ENCODE measurements at places on chromosomes 6 and 20.

DNA sequence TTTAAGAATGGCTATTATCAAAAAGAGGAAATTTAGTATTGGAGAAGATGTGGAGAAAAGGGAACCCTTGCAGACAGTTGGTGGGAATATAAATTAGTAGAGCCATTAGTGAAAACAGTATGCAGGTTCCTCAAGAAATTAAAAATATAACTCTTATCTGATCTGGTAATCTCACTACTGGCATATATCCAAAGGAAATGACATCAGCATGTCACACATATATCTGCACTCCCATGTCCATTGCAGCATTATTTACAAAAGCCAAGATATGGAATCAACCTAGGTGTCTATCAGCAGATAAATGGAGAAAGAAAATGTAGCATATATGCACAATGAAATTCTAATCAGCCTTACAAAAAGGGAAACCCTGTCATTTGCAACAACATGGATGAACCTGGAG, 2.6 kb downstream of the SIRPG start:
- DNase-seq, result no peak

GRCh38 chr20:37144856-37145404, 34.2 kb upstream of the RPN2 start:
- DNase-seq, result no peak

- DNase-seq, result no peak
Observed at GRCh38 chr20:29319725-29320124, 1937.7 kb upstream of the DEFB115 start.

DNA sequence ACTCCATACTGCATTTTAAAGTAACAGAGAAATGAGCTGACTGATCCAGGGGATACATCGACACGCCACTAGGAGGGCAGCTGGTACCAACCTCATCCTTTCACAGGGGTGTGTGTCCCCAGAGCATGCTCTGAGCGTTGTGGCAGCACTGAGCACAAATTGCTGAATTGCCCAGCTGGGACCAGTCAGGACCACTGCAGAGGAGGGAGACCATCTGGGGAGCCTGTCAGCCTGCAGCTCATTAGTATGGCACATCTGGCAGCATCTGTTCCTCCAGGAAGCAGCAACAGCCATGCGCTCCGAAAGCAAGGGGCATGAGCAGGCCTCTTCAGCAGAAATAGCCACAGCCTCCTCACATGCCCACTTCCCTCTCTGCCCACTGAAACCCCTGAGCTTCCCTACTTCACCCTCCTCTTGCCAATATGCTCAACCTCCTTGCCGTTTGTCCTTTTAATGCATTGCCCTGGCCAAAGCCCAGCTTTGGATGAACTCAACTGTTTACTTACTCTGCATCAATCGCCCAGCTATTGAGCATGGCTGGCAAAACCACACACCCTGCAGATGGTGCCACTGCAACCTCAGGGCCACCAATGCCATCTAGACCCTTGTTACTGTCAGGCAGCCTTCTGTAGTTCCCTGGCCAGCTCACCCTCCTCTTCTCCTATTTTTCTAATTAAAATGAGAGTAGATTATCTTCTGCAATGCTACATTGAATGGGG, 77.6 kb upstream of the NEDD9 start:
- peak; percentile 31 for DNase-seq

- no peak for DNase-seq
Observed at GRCh38 chr6:16600026-16600425, 161.2 kb downstream of the ATXN1 start.

- no peak for DNase-seq
Observed at GRCh38 chr6:170089963-170090362, 200.9 kb downstream of the DLL1 start.

DNA sequence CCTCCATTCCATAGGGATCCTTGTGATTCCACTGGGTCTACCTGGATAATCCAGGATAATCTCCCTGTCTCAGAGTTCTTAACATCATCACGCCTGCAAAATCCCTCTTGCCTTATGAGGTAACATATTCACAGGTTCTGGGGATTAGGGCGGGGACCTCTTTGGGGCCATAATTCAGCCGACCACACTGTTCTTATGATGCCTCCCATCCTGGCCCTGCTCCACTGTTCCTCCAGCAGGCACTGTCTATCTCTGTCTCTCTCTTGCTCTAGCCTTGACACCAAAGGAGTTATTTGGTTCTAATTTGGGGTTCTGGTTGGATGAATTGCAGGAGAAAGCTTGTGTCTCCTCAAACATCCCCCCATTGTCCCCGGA, 168.1 kb downstream of the NFATC2 start:
- no peak for DNase-seq

DNA sequence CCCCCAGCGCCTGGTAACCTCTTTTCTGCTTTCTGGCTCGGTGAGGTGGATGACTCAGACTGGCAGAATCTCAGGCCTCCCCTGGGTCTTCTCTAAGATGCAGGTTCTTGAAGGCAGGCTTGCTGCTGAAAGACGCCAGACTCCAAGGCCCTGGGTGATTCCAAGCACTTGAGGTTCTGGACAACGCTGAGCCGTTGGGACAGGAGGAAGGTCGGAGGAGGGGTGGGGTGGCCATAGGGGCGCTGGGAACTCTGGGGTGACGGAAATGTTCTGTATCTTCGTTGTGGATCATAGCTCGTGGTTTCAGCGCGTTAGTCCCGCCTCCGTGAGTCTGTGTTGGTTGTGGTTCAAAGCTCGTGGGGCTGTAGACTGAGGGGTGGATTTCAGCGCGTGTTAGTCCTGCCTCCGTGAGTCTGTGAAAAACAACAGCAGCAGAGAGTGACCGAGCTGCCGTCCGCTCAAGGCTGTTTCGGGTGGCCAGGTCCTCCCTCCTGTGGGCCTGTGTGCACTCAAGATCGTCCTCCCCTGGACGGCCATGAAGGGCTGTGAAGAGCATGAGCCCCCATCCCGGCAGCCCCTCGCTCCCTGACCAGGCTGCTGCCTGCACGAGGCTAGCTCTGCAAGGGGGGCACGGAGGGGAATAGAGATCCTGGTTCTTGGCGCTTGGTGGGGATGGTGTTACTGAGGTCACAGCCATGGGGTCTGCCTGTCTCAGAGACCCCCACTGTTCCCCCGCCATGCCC, 7.7 kb downstream of the NTSR1 start:
- no peak for DNase-seq

- no peak for DNase-seq
Observed at GRCh38 chr6:25447570-25447929, 168.4 kb downstream of the CARMIL1 start.

DNA sequence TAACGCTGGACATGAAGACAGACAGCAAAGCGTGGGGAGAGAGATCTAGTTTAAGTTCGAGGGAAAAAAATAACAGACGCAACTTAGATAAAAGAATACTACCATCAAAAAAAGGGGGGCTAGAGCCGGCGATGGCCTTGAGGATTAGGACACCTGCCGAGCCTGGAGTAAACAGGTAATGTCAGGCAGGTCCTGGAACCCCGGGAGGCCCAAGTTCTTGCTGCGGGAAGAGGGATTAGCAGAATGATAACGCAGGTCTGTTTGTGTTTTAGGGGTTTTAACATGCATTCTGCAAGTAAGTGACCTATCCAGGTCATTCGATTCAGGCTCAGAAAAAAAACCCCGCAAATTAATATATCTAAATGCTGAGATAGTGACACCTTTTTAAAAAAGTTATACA, 754 bp upstream of the TMEM170B start:
- DNase-seq, result no peak

DNA sequence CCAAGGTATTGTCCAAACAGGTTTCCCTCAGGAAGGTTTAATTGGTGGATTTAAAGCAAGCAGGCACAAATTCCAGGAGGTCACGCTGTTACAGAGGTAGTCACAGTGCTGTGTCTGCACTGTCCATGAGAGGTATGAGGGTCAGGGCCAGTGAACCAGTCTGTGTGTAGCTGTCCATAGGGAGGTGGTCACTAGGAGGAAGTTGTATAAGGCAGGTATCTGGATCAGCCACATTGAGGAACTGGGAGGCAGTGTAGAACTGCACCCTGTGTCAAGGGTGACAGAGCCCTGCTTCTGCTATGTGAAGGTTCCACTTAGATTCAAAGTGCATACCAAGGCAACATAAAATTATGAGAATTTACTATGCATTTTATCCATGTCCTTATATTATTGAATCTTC, 73.3 kb downstream of the MAP3K4 start:
- no peak for DNase-seq

DNA sequence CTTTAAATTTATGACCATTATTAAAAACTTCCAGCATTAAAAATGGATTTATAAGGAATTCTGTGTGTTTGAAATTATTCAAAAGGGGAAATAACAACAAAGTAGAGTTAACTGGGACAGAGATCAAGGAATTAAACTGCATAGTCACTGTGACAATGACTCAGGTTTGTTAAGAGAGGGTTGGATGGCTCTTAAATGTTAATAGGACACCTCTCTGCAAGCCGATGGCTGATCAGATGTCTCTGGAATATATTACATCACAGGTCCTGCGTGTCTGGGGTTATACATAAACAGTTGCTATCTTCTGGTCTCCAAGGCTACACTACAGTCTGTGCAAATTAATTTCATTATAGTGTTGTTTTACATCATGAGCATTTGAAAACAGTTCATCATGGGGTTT, 574.3 kb downstream of the COL12A1 start:
- no peak for DNase-seq

DNA sequence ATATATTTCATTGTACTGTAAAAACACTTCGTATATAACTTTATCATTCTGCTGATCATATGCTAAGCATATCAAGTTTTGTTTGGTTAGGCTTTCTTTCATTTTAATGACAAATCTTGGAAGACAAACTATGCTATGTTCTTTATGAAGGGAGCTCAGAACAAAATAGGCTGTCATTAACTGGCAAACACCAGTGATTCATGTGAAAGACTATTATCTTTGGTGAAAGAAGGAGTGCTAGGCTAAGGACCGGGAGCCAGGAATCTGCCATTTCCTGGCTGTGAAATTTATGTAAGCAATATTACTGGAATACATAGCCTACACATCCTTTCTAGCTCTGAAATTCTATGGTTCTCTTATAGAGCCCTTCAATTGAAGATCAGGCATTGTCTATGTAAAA, 136.2 kb upstream of the CCN2 start:
- DNase-seq, result peak; percentile 47

GRCh38 chr6:125828476-125829039, 37.8 kb downstream of the NCOA7 start:
- no peak for DNase-seq

- no peak for DNase-seq
Observed at GRCh38 chr6:145087034-145087433, 648.3 kb downstream of the EPM2A start.

DNA sequence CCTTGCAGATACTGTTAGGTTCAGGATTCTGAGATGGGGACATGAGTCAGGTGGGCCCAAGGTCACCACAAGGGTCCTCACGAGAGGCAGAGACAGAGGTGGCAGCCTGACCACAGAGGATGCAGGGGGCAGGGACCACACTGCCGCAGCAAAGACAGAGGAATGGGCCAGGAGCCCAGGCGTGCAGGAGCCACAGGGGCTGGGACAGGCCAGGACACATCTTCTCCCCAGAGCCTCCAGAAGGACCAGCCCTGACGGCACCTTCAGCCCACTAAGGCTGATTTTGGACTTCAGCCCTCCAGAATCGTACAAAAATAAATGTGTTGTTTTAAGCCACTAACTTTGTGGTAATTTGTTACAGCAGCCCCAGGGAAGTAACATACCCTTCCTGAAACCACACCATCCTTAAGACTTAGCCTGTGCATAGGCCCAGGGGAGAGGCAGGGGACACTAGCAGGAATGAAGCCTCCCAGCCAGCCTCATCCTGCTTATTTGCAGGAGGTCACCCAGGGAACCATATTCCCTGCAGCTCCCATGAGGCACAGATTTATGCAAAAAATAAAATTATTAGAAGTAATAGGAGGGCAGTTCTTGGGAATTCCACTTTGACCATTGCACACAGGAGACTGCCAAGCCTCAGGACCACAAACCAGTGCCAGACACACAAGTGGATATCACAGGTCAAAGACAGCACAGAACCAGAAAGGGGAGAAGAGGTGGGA, 119.3 kb upstream of the CST7 start:
- no peak for DNase-seq

GRCh38 chr6:19535351-19535750, 301.8 kb upstream of the ID4 start:
- DNase-seq, result no peak

DNA sequence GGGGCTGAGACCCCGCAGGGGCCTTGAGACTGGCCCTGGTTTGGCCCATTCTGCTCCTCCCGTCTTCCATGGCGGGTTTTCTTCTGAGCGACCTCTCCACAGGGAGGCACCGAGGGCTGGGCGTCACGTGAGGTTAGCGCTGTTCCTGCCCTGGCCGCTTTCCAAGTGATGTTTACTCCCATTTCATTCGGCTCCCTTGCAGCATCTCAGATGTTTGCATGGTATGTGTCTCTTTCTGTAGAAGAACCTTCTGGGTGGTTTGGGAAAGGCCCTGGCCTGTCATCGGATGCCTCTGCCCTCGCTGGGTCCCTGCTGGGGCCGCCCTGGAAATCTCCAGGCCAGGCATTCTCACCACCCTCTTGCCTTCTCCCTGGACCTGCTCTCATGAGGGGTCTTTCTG, 17.3 kb downstream of the RAMACL start:
- no peak for DNase-seq

GRCh38 chr6:138107078-138107751, at the start of gene PERP:
Gene PERP (minus strand): TSS chr6:138107419. CDS start chr6:138107340, 79 bp downstream.
- no peak for DNase-seq

- DNase-seq, result no peak
Observed at GRCh38 chr6:52983159-52983848, 11.8 kb downstream of the GSTA4 start.

- DNase-seq, result peak; percentile 92
Observed at GRCh38 chr6:143901885-143902750, 37.8 kb downstream of the ZC2HC1B start.

DNA sequence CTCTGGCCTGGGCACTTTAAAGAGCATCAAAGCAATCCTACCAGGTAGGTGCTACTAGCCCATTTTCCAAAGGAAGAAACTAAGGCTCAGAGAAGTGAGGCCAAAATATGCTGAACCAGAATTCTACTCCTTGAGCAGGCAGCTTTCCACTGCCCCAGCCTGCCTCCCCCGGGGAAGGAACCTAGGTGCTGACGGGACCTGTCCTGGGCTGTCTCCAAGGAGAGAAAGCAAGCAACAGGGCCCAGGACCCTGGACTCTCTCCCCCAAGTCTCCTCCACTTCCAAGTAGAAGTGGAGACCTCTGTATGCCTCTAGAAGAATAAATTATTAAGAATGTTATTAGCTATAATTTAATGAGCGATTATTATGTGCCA, 159.5 kb downstream of the MRPL14 start:
- no peak for DNase-seq

DNA sequence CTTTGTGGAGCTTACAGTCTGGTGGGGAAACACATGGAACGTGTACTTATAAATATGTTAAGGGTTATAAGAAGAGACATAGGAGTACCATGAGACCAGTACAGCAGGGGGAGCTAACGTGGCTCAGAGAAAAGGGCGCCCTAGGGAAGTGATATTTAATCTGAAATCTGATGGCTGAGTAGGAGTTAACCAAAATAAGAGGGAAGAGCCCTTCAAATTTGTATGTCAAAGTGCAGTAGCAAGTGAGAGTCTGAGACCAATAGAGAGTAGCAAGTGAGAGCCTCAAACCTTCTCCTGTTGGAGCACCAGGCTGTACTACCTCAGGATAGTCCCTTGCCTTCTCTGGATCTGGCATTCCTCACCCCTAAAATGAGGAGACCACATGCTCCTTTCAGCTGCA, 6.1 kb upstream of the PKIG start:
- no peak for DNase-seq
